ENCODE measurements at places on chromosomes 7 and 10. TPM values are rescaled to one million over a fixed set of nuclear protein-coding genes. Genes with fewer than 3 reads are reported as not detected.
A peak's percentile ranks its signal among the peaks of the same experiment; 100 is the strongest.

Gene FBXL13
- total RNA-seq, result 4.2 TPM

Gene SLC13A4
- 0.32 TPM for total RNA-seq

Gene MYH16
- total RNA-seq, result not detected

Gene PLEKHA8
- 14.0 TPM for total RNA-seq

Gene MKI67
- 0.33 TPM for total RNA-seq

DNA sequence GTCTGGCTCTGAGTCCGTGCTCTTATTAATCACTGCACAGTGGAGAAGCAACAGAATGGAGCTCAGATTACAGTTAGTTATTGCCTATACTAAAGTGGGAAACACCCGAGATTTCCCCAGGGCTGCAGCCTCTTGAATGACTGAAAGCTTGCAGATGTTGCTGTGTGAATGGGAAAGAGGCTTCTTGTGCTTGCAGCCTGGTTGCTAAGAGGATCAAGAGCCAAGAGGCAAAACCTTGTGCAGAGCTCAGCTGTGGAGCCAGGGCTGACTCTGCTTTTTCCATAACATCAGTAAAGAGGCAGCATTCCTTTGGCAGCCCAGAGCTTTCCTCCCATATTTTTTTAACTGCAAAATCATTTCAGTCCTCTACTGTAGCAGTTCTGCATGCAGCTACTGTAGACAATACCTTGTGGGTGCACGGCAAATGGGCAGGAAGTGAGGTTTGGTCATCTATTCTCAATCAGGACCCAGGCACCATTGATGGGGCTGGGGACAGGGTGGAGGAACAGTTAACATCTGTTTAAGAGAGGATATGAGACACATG lies 86.5 kb downstream of the RALA start:
- DNase-seq, result no peak
- H3K4me3 ChIP-seq, result no peak overlapping the region
- no peaks in the 10 kb centered on the region for H3K4me1 ChIP-seq
- no peak overlapping the region for H3K27ac ChIP-seq
- H3K27me3 ChIP-seq, result no peaks in the 10 kb centered on the region
- H3K36me3 ChIP-seq, result no peaks in the 10 kb centered on the region

DNA sequence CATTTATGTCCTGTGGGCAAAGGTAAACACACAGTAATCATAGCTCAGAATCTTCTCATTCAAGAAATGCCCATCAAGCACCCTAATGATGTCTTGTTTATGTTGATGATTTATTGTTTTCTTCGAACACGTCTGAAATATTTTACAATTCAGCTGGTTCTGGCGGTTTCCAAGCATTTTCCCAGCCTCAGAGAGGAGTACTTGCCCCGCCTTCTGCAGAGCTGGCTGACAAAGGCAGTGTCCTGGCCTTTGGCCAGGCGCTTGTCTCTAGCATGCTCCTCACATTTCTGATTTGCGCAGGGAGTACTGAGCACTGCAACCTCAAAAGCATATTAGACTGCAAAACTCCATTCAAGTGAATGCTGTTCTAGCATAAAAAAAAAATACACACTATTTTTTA lies 314.2 kb upstream of the GNAI1 start:
- no peaks in the 10 kb centered on the region for H3K36me3 ChIP-seq
- H3K27ac ChIP-seq, result no peak overlapping the region
- H3K4me3 ChIP-seq, result no peak overlapping the region
- no peaks in the 10 kb centered on the region for H3K27me3 ChIP-seq

DNA sequence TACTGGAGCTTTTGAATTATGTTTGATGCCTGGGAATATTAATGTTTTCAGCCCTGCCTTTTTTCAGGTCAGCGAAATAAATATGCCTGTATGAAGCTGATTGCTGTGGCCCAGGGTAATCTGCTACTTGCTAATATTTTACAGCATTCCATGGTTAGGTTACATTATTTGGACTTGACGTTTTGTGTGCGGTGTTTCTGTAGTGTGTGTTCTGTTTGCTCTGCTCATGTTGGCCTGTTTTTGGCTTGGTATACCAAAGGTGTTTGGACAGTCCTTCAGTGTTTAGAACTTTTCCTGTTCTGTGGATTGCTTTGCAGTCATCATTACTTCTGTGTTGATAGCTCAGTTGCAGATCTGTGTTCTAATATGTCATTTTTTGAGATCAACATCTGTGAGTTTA lies 11.5 kb downstream of the ZRANB1 start:
- H3K4me3 ChIP-seq, result no peak overlapping the region
- H3K27me3 ChIP-seq, result no peaks in the 10 kb centered on the region
- no peaks in the 10 kb centered on the region for H3K36me3 ChIP-seq
- no peak for DNase-seq
- no peaks in the 10 kb centered on the region for H3K4me1 ChIP-seq

DNA sequence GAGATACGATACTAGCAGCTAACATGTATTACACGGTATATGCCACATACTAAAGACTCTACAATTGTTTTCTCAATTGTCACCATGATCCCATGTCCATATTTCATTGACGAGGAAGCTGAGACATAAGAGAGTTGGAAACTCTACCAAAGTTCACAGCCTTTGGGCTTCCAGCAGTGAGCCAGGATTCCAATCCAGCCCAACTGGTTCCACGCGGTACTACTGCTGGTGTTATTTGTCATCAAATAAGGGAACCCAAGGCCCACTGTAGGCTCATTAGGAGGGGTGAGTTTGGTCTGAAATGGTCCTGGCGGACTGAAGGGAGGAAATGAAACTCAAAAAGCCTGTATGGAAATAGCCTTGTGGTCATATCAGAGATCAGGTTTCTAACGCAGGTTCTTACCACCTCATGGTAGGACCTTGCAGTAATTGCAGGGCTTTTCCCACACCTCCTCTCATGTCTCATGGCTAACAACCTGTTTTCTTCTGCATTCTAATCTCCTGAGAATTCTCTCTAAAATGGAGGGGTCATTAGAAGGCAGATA lies 814.6 kb downstream of the LRMDA start:
- H3K4me1 ChIP-seq, result no peaks in the 10 kb centered on the region
- no peak overlapping the region for H3K4me3 ChIP-seq
- DNase-seq, result no peak
- H3K36me3 ChIP-seq, result no peaks in the 10 kb centered on the region
- H3K27ac ChIP-seq, result no peak overlapping the region

DNA sequence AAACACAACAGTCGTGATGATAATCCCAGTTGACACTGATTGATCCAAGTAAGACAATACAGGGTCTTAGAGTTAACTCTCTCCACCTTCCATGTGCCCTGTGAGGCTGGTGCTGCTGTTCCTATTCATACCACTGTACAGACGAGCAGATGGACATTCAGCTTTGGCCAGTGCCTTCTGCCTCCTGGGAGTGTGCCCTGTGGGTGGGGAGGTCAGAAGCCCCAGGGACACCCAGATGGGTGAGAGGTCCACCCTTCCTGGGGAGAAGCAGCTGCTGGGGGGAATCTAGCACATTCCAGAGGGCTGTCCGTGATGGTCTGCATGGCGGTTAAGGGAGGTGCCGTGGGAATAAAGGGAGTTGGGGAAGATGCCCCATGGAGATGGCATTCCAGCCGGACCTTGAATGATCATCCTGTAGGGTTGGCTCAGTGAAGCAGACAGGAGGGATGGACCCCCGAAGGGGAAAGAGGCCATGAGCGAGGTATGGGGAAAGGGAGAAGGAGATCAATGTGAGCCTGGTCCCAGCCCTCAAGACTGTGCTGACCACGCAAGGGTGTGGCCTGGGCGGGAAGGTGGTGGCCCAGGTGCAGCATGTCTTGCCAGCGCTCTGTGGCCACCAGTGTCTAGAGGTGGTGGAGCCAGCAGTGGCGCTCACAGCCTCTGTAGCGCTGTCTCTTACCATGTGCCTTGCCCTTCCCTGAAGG lies 74.0 kb downstream of the ADCY1 start:
- no peak overlapping the region for H3K27ac ChIP-seq
- H3K36me3 ChIP-seq, result no peaks in the 10 kb centered on the region
- no peak overlapping the region for H3K4me3 ChIP-seq
- no peaks in the 10 kb centered on the region for H3K4me1 ChIP-seq
- H3K27me3 ChIP-seq, result no peaks in the 10 kb centered on the region
- DNase-seq, result no peak

DNA sequence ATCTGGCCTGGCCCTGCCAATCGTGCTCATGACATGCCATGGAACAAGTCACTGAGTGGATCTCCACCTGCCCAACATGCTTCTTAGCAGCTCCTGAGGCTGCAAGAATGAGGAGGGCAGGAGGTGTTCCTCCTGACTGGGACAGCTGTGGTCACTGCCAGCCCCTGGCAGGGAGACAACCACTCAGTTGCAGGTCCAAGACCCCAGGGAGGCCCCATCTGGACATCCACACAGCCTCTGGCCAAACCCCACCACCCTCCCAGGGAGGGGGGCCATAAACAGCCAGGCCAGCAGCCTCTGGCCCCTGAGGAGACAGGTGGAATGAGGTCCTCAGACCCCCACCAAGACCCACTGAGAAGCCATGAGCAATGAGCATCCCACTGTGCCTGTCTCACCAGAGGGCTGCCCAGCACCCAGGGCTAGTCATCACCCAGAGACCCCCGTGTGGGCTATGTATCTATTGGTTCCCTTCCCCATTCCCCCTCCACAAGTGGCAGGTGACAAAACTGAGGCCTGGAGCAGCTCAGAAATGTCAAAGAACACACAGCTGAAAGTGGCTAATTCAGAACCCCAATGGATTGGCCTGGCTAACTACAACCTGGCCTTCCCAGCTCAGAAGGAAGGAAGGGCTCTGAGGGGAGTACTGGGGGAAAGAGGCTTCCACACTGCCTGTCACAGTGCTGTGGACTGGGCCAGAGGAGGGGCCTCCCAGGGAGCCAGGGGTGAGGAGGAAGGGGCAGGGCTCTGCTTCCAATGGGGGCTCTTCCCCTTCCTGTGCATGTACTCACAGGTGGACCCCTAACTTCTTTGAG lies 3.0 kb downstream of the GPRIN2 start:
- no peak overlapping the region for H3K27ac ChIP-seq
- peak; percentile 49 for DNase-seq
- H3K4me1 ChIP-seq, result no peaks in the 10 kb centered on the region
- H3K4me3 ChIP-seq, result no peak overlapping the region

DNA sequence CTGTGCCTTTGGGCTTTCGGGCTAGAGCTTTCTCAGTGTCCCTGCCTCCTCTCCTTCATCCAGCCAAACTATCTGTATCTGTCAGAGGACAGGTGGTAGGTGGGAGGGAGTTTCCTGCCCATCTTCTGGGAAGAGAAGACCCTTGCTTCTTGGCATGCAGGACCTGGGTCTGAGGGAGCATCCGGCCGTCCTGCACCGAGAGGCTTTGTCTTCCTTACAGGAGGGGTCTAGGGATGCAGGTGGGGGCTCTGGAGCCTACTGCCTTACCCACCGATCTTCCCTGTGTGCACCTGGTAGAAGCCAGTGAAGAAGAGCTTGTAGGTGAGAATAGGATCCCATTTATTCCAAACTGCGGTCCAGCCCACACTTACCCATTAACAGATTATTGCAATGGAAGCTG lies 5.8 kb upstream of the KLF6 start:
- no peaks in the 10 kb centered on the region for H3K27me3 ChIP-seq
- no peak overlapping the region for H3K27ac ChIP-seq
- no peaks in the 10 kb centered on the region for H3K4me1 ChIP-seq
- no peak for DNase-seq
- no peaks in the 10 kb centered on the region for H3K36me3 ChIP-seq

DNA sequence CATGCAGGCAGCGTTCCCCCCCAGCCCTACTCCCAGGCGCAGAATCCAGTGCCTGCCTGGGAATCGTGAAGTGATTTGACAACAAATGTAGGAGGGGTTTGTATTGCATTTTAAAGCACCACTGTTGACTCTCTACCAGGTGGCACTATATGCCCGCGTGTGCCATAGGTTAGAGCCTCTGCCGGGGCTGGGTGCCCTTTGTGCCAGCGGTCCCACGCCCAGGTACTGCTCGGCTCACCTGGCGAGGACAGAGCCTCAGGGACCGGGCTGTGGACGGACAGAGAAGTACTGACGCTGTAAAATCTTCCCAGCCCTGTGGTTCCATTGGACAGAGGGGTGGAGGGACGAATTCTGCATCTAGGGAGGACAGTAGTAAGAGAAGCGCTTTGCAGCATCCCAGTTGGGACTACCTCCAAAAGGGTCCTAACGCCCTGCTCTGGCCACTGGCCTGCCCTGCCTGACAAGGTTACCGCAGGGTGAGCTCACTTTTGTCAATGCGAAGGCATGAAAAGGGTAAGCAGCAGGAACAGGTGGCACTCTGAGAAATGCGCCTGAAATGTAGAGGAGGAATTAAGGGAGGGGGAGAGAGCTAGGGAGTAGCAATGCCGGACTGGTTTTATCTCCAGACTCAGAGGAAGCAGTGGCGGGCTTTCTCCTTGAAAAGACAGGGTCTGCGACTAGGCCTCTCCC lies 788 bp upstream of the CACNA2D1 start:
- no peak for DNase-seq
- no peaks in the 10 kb centered on the region for H3K4me1 ChIP-seq
- peak overlapping the region; percentile 83 for H3K4me3 ChIP-seq
- no peaks in the 10 kb centered on the region for H3K36me3 ChIP-seq

DNA sequence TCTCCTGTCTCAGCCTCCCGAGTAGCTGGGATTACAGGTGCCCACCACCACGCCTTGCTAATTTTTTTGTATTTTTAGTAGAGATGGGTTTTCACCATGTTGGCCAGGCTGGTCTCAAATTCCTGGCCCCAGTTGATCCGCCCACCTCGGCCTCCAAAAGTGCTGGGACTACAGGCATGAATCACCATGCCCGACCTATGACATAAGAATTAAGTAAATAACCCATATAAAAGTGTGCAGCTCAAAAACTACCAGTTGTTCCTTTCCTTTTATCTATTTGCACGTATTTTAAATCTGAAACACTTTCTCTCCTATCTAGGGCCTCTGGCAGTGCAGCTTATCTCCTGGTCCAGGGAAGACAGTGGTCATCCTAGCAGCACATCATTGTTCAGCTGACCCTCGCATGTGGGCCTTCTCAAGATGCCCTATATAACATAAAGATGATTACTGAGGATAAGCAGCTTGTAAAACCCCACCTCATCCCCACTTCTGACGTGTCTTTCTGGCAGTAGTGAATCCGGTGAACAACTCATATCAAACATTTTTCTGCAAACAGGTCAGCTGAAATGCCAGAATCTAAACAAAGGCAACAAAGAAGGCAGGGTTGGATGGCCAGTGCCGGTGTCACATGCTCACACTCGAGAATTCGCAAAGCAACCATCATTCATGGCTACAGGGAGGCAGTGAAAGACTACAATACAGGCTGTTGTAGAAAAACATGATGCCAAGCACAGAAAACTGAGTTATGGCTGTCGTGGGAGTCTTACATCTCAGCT lies 36.0 kb upstream of the KCNIP2 start:
- H3K36me3 ChIP-seq, result no peaks in the 10 kb centered on the region
- DNase-seq, result no peak
- no peak overlapping the region for H3K27ac ChIP-seq
- H3K27me3 ChIP-seq, result no peaks in the 10 kb centered on the region

GRCh38 chr7:24721481-24722001 lies 35.7 kb downstream of the GSDME start:
- no peaks in the 10 kb centered on the region for H3K4me1 ChIP-seq
- H3K27me3 ChIP-seq, result no peaks in the 10 kb centered on the region
- no peak for DNase-seq
- H3K4me3 ChIP-seq, result no peak overlapping the region
- H3K36me3 ChIP-seq, result no peaks in the 10 kb centered on the region

Data from breast epithelium (tissue), 4 donors.